ENCODE measurements at places on chromosomes 7 and 10. TPM values are rescaled to one million over a fixed set of nuclear protein-coding genes. Genes with fewer than 3 reads are reported as not detected.

The CPA5 gene
- total RNA-seq = 0.22 TPM

The IFIT1B gene
- total RNA-seq = not detected

The LIPK gene
- total RNA-seq = not detected

The ADAP1 gene
- total RNA-seq = 10.9 TPM

The TRPV5 gene
- total RNA-seq = not detected

The UTF1 gene
- total RNA-seq = not detected

The ATRNL1 gene
- 4.7 TPM for total RNA-seq

The PODXL gene
- total RNA-seq = 33.2 TPM

The LRGUK gene
- 0.95 TPM for total RNA-seq

- H3K27me3 ChIP-seq = no peaks in the 10 kb centered on the region
- no peak overlapping the region for H3K4me3 ChIP-seq
- DNase-seq = no peak
- H3K36me3 ChIP-seq = no peaks in the 10 kb centered on the region
These were observed 287.4 kb upstream of the ZMIZ1 start for GRCh38 chr10:78781251-78781913.

DNA sequence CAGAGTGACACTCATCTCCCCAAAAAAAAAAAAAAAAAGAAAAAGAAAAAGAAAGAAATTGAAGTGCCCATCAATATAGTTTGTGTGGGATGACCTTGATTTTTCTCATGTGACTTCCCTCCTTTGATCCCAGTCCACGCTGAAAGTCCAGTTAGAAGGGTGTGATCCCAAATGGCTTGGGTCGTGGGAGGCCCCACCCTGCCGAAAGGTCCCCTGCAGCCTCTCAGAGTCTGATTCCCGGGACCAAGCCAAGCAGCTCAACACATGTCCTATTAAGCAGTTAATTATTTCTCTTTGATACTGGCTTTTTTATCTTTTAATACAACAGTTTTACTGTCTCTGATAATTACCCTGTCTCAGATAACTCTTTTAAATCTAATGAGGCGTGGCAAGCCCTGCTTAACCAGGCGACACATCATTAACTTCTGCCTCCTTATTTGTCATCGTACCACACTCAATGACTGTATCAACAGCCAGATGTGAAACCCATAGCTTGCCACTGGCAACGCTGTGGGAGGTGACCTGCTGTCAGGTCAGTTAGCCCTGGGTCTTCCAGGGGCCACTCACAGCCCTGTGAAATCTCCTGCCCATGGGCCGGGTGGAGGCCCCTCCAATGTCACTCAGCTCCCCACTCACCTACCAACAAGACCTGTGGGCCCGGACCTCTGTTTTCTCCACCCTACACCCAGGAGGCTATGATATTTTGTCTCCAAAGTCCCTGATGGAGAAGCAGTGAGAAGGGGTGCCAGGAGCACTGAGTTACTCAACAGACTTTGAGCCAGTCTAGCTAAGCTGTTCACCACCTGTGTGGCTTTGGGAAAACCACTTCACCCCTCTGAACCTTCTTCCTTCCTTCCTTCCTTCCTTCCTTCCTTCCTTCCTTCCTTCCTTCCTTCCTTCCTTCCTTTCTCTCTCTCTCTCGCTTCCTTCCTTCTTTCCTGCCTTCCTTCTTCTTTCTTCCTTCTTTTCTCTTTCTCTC is 110.0 kb upstream of the SFMBT2 start:
- H3K36me3 ChIP-seq = no peaks in the 10 kb centered on the region
- no peaks in the 10 kb centered on the region for H3K4me1 ChIP-seq
- H3K27ac ChIP-seq = no peak overlapping the region
- H3K27me3 ChIP-seq = no peaks in the 10 kb centered on the region
- H3K4me3 ChIP-seq = no peak overlapping the region
- DNase-seq = no peak

- H3K4me3 ChIP-seq = no peak overlapping the region
- peak; percentile 71 for DNase-seq
- H3K27ac ChIP-seq = peak overlapping the region; percentile 84
- peaks cover 33% of the 10 kb centered on the region for H3K4me1 ChIP-seq
- H3K27me3 ChIP-seq = no peaks in the 10 kb centered on the region
- no peaks in the 10 kb centered on the region for H3K36me3 ChIP-seq
These were observed 1.2 kb upstream of the SMARCD3 start for GRCh38 chr7:151249732-151250072.

DNA sequence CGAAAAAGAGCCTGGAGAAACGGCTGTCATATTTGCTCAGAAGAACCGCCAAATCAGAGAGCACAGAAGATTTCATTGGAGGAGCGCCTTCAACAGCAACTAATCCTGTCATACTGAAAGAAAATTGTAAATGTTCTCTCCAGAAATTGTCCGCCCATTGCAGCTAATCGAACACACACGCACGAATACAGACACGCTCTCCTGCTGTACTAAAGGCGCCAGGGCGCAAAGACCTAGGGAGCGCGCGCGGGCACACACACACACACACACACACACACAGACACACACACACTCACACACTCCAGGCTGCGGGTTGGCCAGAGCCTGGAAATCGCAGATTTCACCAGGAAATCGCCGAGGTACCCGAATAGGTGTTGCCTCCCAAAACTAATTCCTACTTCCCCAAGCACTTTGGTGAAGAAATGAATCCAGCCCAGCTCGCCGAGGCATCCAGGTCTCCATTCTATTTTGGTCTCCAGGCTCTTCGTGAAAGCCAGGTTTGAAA is at the start of gene CHRM2:
Gene CHRM2 (plus strand): TSS at position 157 of the 505 bp plus-strand sequence. CDS start 146,214 bp downstream, outside the sequence.
- no peaks in the 10 kb centered on the region for H3K4me1 ChIP-seq
- no peak within 1 kb of the TSS for H3K4me3 ChIP-seq
- peaks cover 9% of the 10 kb centered on the region for H3K27me3 ChIP-seq
- peak; percentile 36 for DNase-seq

DNA sequence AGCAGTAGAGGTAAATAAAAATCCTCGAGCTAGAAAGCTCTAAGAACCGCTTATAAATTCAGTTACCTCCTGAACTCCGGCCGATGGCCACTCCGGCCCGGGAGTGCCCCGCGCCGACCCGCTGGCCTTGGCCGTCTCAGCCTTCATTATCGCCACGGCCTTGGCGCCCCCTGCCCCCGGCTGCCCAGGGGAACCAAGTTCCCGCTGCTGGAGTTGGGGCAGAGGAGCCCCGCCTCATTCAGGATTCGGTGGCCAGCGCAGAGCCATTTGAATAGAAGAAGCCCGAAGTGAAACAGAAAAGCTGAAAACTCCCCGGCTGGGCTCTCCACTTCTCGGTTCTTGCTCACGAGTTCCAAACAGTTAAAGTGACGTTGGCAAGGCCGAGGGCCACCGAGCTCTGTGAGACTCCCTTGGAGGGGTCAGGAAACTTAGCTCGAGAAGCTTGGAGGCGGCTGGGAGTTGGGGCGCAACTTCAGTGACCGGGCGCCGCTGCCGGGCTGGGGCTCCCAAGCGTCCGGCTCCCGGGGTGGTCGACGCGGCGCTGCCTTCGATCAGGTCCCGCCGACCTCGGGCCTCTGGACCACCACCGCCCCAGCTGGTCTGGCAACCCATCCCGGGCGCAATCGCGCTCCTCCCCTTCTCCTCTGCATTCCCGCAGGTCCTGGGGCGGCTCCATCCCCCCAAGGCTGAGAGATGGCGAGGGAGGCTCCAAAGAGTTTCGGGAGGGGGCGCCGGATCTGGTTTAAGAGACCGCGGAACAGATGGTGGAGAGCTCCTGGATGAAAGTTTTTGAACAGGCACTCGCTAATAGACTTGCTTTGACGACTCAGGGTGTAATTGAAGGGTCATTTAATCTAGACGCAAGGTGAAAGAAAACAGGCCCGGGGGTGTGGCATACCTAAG is 5.8 kb upstream of the FEZF1 start:
- H3K4me3 ChIP-seq = no peak overlapping the region
- H3K27me3 ChIP-seq = peaks cover 21% of the 10 kb centered on the region
- H3K27ac ChIP-seq = no peak overlapping the region
- DNase-seq = peak; percentile 59

GRCh38 chr10:70537398-70538194 is 59.0 kb downstream of the PALD1 start:
- no peaks in the 10 kb centered on the region for H3K36me3 ChIP-seq
- DNase-seq = no peak
- H3K27me3 ChIP-seq = no peaks in the 10 kb centered on the region
- H3K27ac ChIP-seq = no peak overlapping the region

DNA sequence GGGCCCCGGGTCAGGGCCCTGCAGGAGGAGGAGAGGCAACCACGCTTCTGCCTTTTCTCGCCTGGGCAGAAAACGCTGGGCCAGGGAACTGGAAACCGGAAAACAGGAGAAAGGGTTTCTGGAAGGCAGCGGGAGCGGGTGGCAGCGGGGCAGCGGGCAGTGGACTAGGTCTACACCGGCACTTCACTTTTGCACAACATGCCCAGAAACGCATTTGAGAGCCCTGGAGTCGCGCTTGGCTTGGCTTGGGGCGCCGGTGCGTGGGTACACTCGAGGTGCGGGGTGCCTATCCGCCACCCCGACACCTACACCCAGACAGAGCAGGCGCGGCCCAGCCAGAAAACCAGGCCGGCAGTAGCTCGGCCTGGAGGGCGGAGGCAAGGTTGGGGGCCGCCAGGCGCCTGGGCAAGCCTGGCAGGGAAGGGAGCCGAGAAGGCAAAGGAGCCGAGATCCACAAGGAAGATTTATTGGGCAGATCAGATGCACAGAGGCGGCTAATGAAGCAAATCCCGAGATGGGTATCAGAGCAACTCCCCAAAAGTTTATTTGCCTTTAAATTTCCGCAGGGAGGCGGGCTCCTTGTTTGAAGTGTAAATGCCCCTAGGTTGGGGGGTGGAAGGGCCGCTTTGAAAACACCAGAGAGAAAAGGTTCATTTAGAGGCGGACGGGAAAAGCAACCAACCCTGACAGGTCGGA is 3.2 kb upstream of the PAX2 start:
- no peak overlapping the region for H3K4me3 ChIP-seq
- H3K27ac ChIP-seq = no peak overlapping the region
- DNase-seq = no peak
- H3K4me1 ChIP-seq = peaks cover 25% of the 10 kb centered on the region
- no peaks in the 10 kb centered on the region for H3K36me3 ChIP-seq

- peak overlapping the region; percentile 35 for H3K4me3 ChIP-seq
- no peaks in the 10 kb centered on the region for H3K36me3 ChIP-seq
- H3K4me1 ChIP-seq = no peaks in the 10 kb centered on the region
- peak overlapping the region; percentile 9 for H3K27ac ChIP-seq
- DNase-seq = no peak
These were observed 26.9 kb downstream of the PRSS2 start for GRCh38 chr7:142797391-142798377.

GRCh38 chr7:8035647-8036518 is 67.3 kb downstream of the GLCCI1 start:
- no peaks in the 10 kb centered on the region for H3K36me3 ChIP-seq
- no peak for DNase-seq
- H3K27ac ChIP-seq = no peak overlapping the region
- no peak overlapping the region for H3K4me3 ChIP-seq
- no peaks in the 10 kb centered on the region for H3K4me1 ChIP-seq

GRCh38 chr10:84204610-84205009 is 10.3 kb downstream of the CDHR1 start:
- no peaks in the 10 kb centered on the region for H3K27me3 ChIP-seq
- no peaks in the 10 kb centered on the region for H3K4me1 ChIP-seq
- no peak overlapping the region for H3K4me3 ChIP-seq
- no peak overlapping the region for H3K27ac ChIP-seq
- no peak for DNase-seq

DNA sequence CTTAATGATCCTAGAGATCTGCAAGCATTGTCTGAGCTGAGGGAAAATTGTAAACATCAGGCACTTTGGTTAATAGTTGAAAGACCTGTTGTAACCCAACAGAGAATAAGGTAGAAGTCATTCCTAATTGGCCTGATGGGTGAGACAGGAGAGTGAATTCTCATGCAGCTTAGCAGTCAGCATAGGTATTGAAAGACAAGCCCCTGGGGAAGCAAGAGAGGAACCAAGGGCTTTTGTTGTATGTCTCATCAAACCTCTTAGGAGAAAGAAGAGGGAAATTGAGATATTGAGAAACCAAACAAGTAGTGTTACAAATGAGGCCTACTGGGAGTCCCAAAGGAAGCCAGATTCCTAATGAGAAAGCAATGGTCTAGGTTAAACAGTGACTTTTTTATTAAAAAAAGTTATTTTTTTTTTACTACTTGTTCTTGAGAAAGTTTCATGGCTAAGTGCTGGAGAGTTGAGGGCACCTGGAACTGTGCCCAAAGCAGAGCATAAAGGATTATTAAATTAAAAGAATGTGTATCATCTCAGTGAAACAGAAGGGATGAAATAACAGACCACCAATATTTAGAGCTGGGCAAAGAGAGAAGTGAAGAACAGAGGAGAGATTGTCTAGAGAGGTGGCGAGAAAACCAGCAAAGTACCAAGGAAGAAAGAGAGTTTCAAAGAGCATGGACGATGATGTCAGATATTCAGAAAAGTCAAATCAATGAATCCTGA is 168.9 kb downstream of the CDK14 start:
- H3K27me3 ChIP-seq = no peaks in the 10 kb centered on the region
- peaks cover 63% of the 10 kb centered on the region for H3K4me1 ChIP-seq
- no peaks in the 10 kb centered on the region for H3K36me3 ChIP-seq
- no peak overlapping the region for H3K27ac ChIP-seq

DNA sequence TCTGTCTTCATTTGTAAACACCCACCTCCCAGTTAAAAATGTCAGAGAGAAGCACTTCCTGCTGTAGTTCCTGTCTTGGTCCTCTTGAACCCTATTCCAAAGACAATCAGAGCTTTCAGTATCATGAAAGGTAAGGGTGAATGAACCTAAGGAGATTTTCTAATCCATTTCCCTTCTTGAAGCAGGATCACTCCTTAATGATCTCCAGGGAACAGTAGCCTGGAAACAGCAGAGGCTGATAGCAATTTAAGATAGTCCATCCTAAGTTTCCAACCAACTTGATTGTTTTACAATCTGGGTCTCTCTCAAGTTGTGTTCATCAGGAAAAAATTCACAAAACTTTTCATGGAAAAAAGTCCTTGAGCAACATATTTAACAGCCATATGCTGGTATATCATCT is 273.6 kb downstream of the NEBL start:
- peaks cover 4% of the 10 kb centered on the region for H3K4me1 ChIP-seq
- H3K27me3 ChIP-seq = no peaks in the 10 kb centered on the region
- no peak overlapping the region for H3K27ac ChIP-seq
- no peak overlapping the region for H3K4me3 ChIP-seq
- no peak for DNase-seq

DNA sequence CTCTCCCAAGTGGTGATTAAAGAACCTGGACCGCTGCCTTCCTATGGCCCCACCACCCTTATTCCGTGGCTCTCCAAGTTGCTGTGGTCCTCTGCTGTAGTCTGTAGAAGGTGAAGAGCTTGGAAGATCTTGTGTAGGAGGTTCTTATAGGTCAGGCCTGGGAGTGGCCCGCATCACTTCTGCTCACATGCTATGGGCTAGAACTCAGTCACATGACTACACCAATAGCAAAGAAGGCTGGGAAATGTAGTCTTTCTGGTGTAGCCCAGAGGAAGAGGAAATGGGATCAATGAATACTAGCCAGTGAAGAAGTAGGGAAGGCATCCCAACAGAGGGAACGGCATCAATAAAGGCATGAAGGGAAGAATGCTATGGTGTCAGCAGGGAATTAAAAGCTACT is 41.3 kb upstream of the AOAH start:
- no peak overlapping the region for H3K4me3 ChIP-seq
- H3K4me1 ChIP-seq = no peaks in the 10 kb centered on the region
- H3K27me3 ChIP-seq = no peaks in the 10 kb centered on the region
- no peak for DNase-seq

- no peak overlapping the region for H3K27ac ChIP-seq
- no peaks in the 10 kb centered on the region for H3K4me1 ChIP-seq
- H3K4me3 ChIP-seq = no peak overlapping the region
- no peak for DNase-seq
These were observed 25.1 kb downstream of the MINDY4 start for GRCh38 chr7:30796105-30796869.

GRCh38 chr7:7869036-7869435 is 99.6 kb upstream of the GLCCI1 start:
- H3K27ac ChIP-seq = no peak overlapping the region
- no peaks in the 10 kb centered on the region for H3K4me1 ChIP-seq
- H3K4me3 ChIP-seq = no peak overlapping the region
- no peaks in the 10 kb centered on the region for H3K27me3 ChIP-seq
